ENCODE measurements at places on chromosomes 5 and 9. TPM values are rescaled to one million over a fixed set of nuclear protein-coding genes. Genes with fewer than 3 reads are reported as not detected.

GRCh38 chr9:124346347-124347163, 68.7 kb downstream of the PSMB7 start:
- no peak overlapping the region for H3K4me3 ChIP-seq
- H3K36me3 ChIP-seq, result peaks cover 88% of the 10 kb centered on the region
- peak; percentile 54 for DNase-seq

DNA sequence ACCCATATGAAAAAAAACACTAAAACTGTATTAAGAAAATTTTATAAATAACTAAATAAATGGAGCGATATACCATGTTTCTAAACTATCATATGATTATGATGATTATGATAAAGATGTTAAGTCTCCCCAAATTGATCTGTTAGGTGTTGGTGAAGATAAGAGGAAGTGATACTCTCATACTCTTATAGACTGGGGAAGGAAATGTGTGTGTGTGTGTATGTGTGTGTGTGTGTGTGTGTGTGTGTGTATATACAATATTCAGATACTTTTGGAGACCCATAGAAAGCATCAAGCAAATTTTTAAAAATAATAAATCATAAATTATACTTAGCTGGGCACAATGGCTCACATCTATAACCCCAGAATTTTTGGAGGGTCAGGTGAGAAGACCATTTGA, 62.9 kb downstream of the TMEM232 start:
- no peak overlapping the region for H3K27ac ChIP-seq
- H3K36me3 ChIP-seq, result no peaks in the 10 kb centered on the region
- no peak for DNase-seq
- no peaks in the 10 kb centered on the region for H3K27me3 ChIP-seq
- H3K4me3 ChIP-seq, result no peak overlapping the region

GRCh38 chr5:91127456-91128081, 255.5 kb downstream of the ARRDC3 start:
- no peaks in the 10 kb centered on the region for H3K36me3 ChIP-seq
- H3K4me1 ChIP-seq, result peaks cover 28% of the 10 kb centered on the region
- no peak for DNase-seq
- no peak overlapping the region for H3K4me3 ChIP-seq

DNA sequence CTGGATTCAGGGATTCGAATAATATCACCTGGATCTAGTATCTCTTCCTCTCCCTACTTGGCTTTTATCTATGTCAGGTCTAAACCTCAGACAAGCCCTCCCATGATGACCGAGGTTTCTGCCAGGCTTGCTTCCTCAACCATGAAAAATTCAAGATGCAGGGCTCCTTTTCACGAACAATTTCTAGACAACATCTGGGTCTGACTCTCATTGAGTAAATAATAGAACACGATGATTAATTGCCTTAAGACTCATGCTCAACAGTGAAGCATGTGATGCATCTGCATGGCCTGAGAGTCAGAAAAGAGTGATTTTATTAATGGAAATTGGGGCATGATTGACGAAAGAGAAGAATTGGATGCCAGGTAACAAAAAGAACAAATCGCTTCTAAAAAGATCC, 277.2 kb upstream of the ZNF608 start:
- H3K36me3 ChIP-seq, result no peaks in the 10 kb centered on the region
- H3K27ac ChIP-seq, result no peak overlapping the region
- H3K27me3 ChIP-seq, result no peaks in the 10 kb centered on the region
- no peak for DNase-seq
- H3K4me1 ChIP-seq, result no peaks in the 10 kb centered on the region
- no peak overlapping the region for H3K4me3 ChIP-seq

DNA sequence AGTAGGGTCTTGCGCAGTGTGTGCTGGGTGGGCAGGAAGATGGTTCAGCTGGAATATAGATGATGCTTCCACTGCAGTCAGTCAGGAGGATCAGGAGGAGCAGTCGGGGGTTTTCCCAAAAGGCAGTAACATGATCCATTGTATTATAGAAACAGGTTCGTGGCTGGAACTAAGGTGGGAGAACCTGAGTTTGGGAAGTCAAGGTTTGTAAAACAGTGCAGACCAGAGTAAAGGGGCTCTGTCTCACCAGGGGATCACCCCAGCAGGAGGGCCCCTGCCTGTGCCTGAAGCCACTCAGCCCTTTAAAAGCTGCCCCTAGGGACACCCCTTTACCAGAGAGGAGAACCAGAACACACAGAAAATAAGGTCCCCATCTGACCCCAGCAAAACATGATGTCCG, 213.4 kb downstream of the AUH start:
- H3K27me3 ChIP-seq, result no peaks in the 10 kb centered on the region
- H3K4me3 ChIP-seq, result no peak overlapping the region
- DNase-seq, result no peak
- H3K36me3 ChIP-seq, result no peaks in the 10 kb centered on the region
- peaks cover 12% of the 10 kb centered on the region for H3K4me1 ChIP-seq

The NSMF gene
- total RNA-seq, result 19.2 TPM

The GNA14 gene
- 0.72 TPM for total RNA-seq

GRCh38 chr9:76215066-76215465, 179.2 kb downstream of the RFK start:
- peaks cover 22% of the 10 kb centered on the region for H3K4me1 ChIP-seq
- no peak overlapping the region for H3K4me3 ChIP-seq
- H3K36me3 ChIP-seq, result no peaks in the 10 kb centered on the region
- DNase-seq, result peak; percentile 71
- no peaks in the 10 kb centered on the region for H3K27me3 ChIP-seq
- no peak overlapping the region for H3K27ac ChIP-seq

- no peak overlapping the region for H3K4me3 ChIP-seq
- H3K36me3 ChIP-seq, result no peaks in the 10 kb centered on the region
Measured at GRCh38 chr9:112187404-112187803, 12.3 kb upstream of the SUSD1 start.

DNA sequence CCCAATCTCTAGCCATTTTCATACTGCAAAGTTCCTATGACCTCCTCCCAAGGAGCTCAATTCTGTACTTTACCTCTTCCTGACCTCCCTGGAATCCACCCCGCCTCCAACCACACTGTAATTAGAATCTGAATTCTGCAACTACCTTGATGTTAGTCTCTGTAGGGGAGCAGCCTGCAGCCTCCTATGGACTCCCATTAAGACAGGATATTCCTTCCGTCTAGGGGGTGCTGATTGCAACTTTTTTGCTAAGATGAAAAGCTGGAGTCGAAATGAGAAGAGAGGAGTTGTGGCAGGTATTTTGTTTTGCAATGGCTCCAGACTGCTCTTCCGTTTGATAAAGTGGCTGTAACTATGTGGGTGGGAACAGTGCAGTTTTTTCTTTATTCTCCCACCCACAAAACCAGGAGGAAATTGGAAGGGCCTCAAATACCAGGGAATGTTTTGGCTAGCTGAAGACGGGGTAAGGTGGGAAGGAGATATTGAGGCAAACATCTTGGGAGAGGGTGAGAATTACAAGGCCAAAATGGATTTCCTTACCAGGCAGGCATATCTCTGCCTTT, 23.8 kb downstream of the ANXA2R start:
- no peak overlapping the region for H3K27ac ChIP-seq
- H3K36me3 ChIP-seq, result no peaks in the 10 kb centered on the region
- H3K4me1 ChIP-seq, result peaks cover 24% of the 10 kb centered on the region
- H3K27me3 ChIP-seq, result no peaks in the 10 kb centered on the region

DNA sequence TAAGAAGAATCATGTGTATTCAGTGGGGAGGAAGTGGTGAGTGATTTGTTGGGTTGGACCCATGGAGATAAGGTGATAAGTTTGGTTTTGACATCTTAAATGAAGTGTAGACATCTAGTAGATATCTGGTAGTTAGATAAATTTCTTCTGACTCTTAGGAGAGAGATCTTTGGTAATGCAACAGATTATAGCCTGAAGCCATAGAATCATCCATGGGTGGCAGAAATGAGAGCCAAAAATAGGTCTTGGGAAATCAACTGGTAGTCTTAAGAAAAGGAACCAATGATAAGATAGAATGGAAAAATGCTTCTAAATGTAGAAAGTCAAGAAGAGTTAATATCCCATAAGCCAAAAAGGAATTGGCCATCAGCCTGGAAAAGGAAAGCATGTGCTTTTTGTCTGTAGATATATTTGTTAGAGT, 532.7 kb upstream of the GRAMD2B start:
- no peak for DNase-seq
- H3K4me3 ChIP-seq, result no peak overlapping the region
- H3K4me1 ChIP-seq, result peaks cover 6% of the 10 kb centered on the region
- H3K27ac ChIP-seq, result no peak overlapping the region

DNA sequence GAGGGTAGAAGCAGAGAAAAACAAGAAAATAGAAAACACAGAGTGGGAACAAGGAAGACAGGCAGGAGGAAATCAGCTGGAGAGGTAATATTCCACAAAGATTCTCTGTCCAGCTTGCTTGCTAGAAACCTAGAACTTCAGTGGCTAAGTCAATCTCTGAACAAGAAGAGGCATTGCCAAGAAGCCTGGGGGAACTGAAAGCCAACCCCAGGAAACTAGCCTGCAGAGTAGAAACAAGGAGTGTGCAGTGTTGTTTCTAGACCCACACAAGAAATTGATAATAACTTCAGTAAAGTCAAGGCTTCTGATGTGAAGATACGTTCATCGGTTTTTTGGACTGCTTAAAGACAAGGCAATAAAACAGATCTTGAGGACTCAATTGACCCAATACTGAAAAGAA, 234.5 kb upstream of the MAP3K1 start:
- H3K27ac ChIP-seq, result no peak overlapping the region
- no peak overlapping the region for H3K4me3 ChIP-seq
- H3K36me3 ChIP-seq, result no peaks in the 10 kb centered on the region
- DNase-seq, result no peak
- no peaks in the 10 kb centered on the region for H3K4me1 ChIP-seq

The PDZD2 gene
- 0.29 TPM for total RNA-seq

DNA sequence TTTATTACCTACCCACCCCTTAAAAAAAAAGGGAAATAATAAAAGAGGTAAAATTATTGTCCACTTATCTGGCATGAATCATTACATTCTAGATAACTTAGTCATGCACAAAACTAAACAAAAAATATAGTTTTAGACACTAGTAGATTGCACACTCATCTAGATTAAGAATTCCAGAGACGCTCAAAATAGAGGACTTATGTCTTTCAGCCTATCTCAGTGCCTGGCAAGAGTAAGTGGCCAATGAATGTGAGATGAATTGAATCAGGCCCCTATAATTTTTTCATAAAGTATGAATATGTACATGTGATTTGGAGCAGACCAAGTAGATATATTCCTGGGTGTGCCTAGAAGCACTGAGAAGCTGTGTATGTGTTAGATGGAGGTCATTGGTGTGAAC, 2.0 kb upstream of the RXFP3 start:
- peaks cover 19% of the 10 kb centered on the region for H3K4me1 ChIP-seq

DNA sequence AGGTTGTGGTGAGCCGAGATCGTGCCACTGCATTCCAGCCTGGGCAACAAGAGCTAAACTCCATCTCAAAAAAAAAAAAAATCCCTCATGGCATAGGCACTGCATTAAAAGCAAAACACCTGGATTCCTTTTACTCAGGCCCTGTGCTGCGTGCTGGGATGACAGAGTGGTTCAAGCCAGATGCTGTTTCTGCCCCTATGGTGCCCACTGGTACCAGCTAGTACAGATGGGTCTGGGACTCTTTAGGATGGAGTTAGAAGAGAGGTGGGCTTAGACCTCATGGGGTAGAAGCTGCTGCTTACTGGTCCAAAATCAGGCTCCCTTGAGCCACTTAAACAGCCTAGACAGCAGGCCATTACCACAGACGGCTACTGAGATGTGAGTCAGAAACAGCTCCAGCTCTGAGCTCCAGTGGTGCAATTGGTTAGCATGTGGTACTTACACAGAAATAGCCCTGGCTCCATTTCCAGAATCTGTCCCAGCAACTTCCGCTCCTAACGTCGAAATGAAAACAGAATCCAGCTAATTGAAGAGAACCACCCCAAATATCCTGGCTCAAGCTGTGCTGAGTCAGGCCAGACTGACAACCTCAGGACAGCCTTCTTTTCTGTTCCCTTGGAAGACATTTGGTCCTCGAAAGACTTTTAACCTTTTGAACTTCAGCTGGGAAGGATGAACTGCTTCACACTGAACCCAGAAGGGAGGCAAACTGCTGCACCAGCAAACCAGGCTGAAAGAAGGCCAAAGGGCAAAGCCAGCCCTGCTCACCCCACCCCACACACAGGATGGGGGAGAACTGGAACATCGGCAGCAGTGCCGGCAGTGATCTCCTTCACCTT, 15.5 kb downstream of the C5orf15 start:
- H3K4me3 ChIP-seq, result no peak overlapping the region
- H3K4me1 ChIP-seq, result peaks cover 16% of the 10 kb centered on the region
- H3K36me3 ChIP-seq, result peaks cover 27% of the 10 kb centered on the region

The SAXO1 gene
- total RNA-seq, result under 0.01 TPM

- H3K27ac ChIP-seq, result no peak overlapping the region
- no peak overlapping the region for H3K4me3 ChIP-seq
- no peaks in the 10 kb centered on the region for H3K4me1 ChIP-seq
- DNase-seq, result no peak
Measured at GRCh38 chr9:106321394-106322180, 541.4 kb upstream of the ZNF462 start.

- DNase-seq, result no peak
- H3K4me1 ChIP-seq, result no peaks in the 10 kb centered on the region
- no peak overlapping the region for H3K27ac ChIP-seq
- no peak overlapping the region for H3K4me3 ChIP-seq
- H3K27me3 ChIP-seq, result no peaks in the 10 kb centered on the region
- H3K36me3 ChIP-seq, result no peaks in the 10 kb centered on the region
Measured at GRCh38 chr5:176830995-176831423, 20.6 kb downstream of the UNC5A start.

- H3K4me1 ChIP-seq, result no peaks in the 10 kb centered on the region
- no peak for DNase-seq
- H3K27ac ChIP-seq, result no peak overlapping the region
- no peak overlapping the region for H3K4me3 ChIP-seq
- no peaks in the 10 kb centered on the region for H3K36me3 ChIP-seq
Measured at GRCh38 chr9:20250791-20251190, 371.5 kb downstream of the MLLT3 start.

DNA sequence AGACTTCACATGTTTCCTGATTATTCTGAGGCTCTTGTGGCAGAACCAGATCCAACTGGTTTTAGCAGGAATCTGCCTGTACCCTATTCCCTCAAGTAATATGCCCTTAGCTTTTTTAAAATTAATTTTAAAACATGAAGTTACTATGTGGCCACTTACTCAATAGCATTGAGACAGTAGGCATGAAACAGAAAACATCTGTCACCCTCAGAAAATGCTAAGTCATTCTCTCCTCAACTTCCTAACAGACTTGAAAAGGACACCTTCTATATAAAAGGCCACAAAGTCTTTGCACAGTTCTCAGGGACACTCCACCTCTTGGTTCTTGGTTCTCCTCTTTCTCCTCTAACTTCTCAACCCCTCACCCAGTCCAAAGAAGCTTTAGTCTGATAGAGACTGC, 277.8 kb downstream of the RAB3C start:
- no peak overlapping the region for H3K27ac ChIP-seq
- no peak overlapping the region for H3K4me3 ChIP-seq
- DNase-seq, result no peak
- H3K4me1 ChIP-seq, result no peaks in the 10 kb centered on the region
- H3K27me3 ChIP-seq, result peaks cover 11% of the 10 kb centered on the region

GRCh38 chr9:129995409-129996160, 47.4 kb downstream of the FNBP1 start:
- H3K4me1 ChIP-seq, result peaks cover 19% of the 10 kb centered on the region
- H3K4me3 ChIP-seq, result no peak overlapping the region
- H3K27me3 ChIP-seq, result no peaks in the 10 kb centered on the region
- no peaks in the 10 kb centered on the region for H3K36me3 ChIP-seq
- peak; percentile 46 for DNase-seq
- H3K27ac ChIP-seq, result peak overlapping the region; percentile 21

- no peaks in the 10 kb centered on the region for H3K36me3 ChIP-seq
- DNase-seq, result no peak
- no peaks in the 10 kb centered on the region for H3K4me1 ChIP-seq
- no peak overlapping the region for H3K4me3 ChIP-seq
Measured at GRCh38 chr9:3299872-3300271, 225.9 kb downstream of the RFX3 start.

- no peaks in the 10 kb centered on the region for H3K27me3 ChIP-seq
- peaks cover 2% of the 10 kb centered on the region for H3K4me1 ChIP-seq
- no peak overlapping the region for H3K27ac ChIP-seq
- no peak overlapping the region for H3K4me3 ChIP-seq
- H3K36me3 ChIP-seq, result no peaks in the 10 kb centered on the region
- DNase-seq, result no peak
Measured at GRCh38 chr5:83428890-83429289, 42.7 kb upstream of the VCAN start.
